Fibroblast of lung (primary cell): ENCODE measurements at places on chromosomes 7 and 10. TPM values are rescaled to one million over a fixed set of nuclear protein-coding genes. Genes with fewer than 3 reads are reported as not detected.

- no peak overlapping the region for H3K4me3 ChIP-seq
- no peaks in the 10 kb centered on the region for H3K36me3 ChIP-seq
- no peaks in the 10 kb centered on the region for H3K4me1 ChIP-seq
- DNase-seq = no peak
Measured at GRCh38 chr10:50335397-50335796, 84.1 kb upstream of the ASAH2 start.

DNA sequence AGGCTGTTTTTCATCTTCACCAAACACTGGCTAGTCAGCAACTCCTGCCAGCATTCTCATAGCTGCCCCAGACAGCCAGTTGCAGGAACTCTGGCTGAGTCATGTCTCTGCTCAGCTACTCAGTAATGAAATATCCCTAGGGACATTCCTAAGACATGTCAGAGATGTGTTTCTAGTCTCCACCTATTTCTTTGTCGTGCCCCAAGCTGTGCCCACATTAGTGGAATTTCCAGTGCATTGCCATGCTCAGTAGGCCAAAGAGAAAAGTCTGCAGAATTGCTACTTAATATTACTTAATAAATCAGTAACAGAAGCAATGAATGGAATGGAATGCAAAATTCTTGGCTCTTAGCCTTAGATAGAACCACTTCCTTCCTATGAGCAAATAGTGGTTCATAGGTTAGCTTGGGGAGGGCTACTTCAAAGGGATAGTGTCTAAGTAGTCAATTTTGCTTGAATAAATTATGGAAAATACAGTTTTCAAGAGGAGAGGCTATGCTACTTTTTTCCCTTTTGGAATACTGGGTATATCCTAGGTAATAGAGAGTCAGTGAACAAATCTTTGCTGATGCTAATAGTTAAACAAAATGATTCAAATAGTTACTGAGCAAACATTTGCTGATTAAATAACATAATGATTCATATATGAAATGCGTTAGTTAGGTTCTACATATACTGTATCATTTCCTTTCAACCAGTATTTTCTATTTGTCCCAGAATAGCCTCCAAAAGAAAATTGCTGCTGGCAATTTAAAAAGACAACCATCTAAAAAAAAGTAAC lies 23.6 kb upstream of the SEMA3C start:
- no peak overlapping the region for H3K4me3 ChIP-seq
- DNase-seq = peak; percentile 96
- no peaks in the 10 kb centered on the region for H3K27me3 ChIP-seq
- no peaks in the 10 kb centered on the region for H3K36me3 ChIP-seq
- peak overlapping the region; percentile 1 for H3K27ac ChIP-seq
- H3K4me1 ChIP-seq = peaks cover 12% of the 10 kb centered on the region

DNA sequence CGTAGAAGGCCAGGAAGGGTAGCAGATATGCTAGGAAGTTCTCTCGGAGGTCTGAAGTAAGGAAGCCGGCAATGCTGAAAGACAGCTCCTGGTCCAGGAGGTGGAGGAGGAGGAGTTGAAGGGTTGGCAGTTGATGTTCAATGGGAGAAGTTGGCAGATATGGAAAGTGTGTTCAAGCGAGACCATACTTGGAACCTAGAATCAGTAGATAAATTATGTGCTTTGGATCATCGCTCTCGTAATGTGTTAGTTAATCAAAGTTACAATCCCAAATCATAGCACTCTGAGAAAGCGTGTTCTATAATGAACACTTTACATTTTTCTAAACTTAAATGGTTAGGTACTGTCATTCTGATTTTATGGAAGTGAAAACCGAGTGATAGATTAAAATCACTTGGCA lies 152.9 kb downstream of the CELF2 start:
- H3K27ac ChIP-seq = no peak overlapping the region
- no peaks in the 10 kb centered on the region for H3K27me3 ChIP-seq
- H3K36me3 ChIP-seq = no peaks in the 10 kb centered on the region
- H3K4me1 ChIP-seq = no peaks in the 10 kb centered on the region

DNA sequence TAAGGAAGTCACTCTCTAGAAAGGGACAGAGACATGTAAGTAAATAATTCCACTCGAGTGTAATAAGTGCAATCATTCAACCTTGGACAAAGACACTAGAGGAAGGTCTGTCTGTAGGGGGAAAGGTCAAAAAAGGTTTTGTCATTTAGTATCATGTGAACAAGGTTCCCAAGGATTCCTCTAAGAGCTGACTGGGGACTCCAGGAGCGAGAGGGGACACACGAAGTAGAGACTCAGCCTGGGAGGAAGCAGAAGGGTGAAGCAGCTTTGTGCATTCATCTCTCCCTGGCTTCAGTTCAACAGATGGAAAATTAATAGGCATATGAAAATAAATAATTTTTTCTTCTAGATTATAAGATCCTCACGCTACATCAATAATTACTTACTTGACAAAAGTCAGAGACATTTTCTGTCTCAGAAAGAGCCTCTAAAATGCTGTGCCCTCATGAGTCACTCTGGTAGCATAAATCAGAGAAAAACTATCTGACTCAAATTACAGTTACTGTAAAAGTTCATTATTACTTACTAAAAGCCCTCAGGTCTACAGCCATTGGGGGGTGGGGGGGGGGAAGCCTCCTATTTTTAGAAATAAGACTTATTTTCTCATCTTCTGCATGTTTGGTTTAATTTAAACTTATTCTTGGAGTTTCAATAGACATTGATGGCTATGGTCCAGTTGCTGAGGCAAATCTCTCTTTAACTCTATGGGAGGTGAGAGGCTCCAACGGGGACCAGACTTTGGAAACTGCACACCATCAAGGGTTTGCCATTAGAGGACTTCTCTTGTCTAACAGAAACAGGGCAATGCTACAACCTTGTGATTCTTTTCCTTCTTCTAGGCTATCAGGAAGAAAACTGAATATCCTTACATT lies 275.1 kb upstream of the KLF14 start:
- peak; percentile 71 for DNase-seq
- no peak overlapping the region for H3K4me3 ChIP-seq
- no peaks in the 10 kb centered on the region for H3K36me3 ChIP-seq
- H3K27ac ChIP-seq = peak overlapping the region; percentile 63
- H3K27me3 ChIP-seq = no peaks in the 10 kb centered on the region
- peaks cover 41% of the 10 kb centered on the region for H3K4me1 ChIP-seq

PIP gene
- total RNA-seq = not detected in 2 replicates

CALCR gene
- not detected in 2 replicates for total RNA-seq

TCF7L2 gene
- total RNA-seq = 4.1 and 5.0 TPM in 2 replicates

IFIT2 gene
- total RNA-seq = 11.6 and 21.6 TPM in 2 replicates

GRCh38 chr7:1004018-1004852 lies 21.3 kb downstream of the CYP2W1 start:
- DNase-seq = no peak
- no peak overlapping the region for H3K4me3 ChIP-seq
- H3K27me3 ChIP-seq = no peaks in the 10 kb centered on the region
- peaks cover 6% of the 10 kb centered on the region for H3K36me3 ChIP-seq
- no peaks in the 10 kb centered on the region for H3K4me1 ChIP-seq
- no peak overlapping the region for H3K27ac ChIP-seq
